MCF 10A (cell line): ENCODE measurements at places on chromosomes 4 and X.

DNA sequence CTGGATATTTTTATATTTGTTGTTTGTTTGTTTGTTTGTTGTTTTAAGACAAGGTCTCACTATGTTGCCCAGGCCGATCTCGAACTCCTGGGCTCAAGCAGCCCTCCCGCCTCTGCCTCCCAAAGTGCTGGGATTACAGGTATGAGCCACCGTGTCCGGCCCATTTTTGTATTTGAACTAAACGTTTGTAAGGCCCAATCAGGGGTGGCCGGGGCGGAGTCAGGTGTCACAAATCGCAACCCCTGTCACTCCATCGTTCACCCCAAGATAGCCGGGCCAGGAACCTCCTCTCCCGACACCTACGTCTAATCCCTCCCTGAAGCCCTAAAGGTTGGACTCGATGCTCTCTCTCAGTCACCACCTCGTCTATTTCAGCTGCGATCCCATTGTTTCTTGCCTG lies 722 bp upstream of the EFHC2 start:
- H3K27ac ChIP-seq = peak overlapping the region; percentile 28
- no peaks in the 10 kb centered on the region for H3K4me1 ChIP-seq
- no peaks in the 10 kb centered on the region for H3K36me3 ChIP-seq
- no peak for DNase-seq
- H3K4me3 ChIP-seq = no peak overlapping the region

GRCh38 chrX:19790829-19791228 lies 96.6 kb downstream of the SH3KBP1 start:
- no peak overlapping the region for H3K27ac ChIP-seq
- no peak overlapping the region for H3K4me3 ChIP-seq
- no peak for DNase-seq
- peaks cover 33% of the 10 kb centered on the region for H3K27me3 ChIP-seq
- no peaks in the 10 kb centered on the region for H3K4me1 ChIP-seq

GRCh38 chr4:4269331-4269731 lies 20.6 kb downstream of the LYAR start:
- peak overlapping the region; percentile 96 for H3K27ac ChIP-seq
- DNase-seq = no peak
- no peak overlapping the region for H3K4me3 ChIP-seq
- H3K27me3 ChIP-seq = no peaks in the 10 kb centered on the region
- peaks cover 53% of the 10 kb centered on the region for H3K4me1 ChIP-seq

GRCh38 chr4:59127743-59128142 lies 2017.6 kb upstream of the IGFBP7 start:
- H3K4me3 ChIP-seq = no peak overlapping the region
- H3K36me3 ChIP-seq = no peaks in the 10 kb centered on the region
- no peaks in the 10 kb centered on the region for H3K4me1 ChIP-seq
- H3K27me3 ChIP-seq = no peaks in the 10 kb centered on the region
